ENCODE measurements at places on chromosomes 2 and 18.

DNA sequence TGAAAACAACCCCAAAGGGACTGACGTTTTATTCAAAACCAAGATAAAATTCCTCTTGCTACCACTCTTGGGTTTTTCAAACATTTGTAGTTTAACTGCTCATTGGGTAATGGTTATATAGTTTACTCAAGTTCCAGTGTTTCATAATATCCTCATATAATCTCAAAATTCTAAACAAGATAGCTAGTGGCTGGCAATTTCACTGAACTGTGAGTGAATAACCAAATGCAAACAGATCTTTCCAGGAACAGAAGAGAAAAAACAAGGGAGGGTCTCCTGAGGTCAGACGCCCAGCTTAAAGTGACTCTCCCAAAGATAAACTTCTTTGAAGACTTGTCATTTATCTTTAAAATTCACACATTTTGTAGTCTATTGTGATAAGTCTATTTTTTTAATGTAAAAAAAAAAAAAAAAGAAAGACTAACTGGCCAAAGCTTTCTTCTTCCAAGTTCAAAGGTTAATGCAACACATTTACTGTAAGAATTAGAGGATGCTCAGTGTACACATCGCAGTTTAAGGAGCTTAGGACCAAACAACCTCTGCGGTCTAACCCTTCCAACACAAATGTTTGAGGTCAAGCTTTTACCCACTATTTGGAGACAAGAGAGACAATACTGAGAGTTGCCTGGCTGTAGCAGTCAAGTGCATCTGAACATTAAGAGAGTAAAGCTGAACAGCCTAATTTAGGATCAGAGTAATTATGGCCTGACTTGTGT lies 26.6 kb downstream of the LPIN2 start:
- DNase-seq: no peak

- DNase-seq: no peak
These were observed 505 bp downstream of the FOXI3 start for GRCh38 chr2:88451811-88452564.

DNA sequence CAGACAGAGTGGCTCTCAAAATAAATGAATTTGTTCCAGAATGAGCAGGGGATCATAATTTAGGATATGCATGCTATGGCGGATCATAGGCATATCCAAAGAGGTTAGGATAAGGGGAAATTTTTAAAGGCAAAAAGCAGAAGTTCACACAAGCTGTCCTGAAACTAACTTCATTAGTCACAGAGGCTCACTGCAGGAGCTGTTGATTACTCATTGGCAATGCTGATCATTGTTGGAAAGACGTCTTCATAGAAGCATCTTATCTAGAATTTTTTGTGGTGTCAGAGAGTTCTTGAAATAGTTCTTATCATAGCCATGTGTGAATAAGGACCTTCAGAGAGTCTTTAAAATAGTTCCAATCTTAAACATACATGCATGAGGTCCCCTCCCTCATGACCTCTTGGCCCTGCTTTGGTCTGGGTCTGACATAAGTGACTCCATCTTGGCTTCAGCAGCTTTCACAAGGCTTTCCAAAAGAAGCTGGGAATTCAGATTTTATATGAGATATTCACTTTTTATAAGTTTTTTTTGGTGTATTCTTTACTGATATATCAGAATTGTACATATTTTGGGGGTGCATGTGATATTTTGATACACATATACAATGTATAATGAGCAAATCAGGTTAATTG lies 7.5 kb upstream of the CCDC195 start:
- no peak for DNase-seq

GRCh38 chr18:32956591-32957315 lies 183.9 kb upstream of the KLHL14 start:
- no peak for DNase-seq

GRCh38 chr2:9795071-9795470 lies 48.2 kb upstream of the TAF1B start:
- DNase-seq: no peak

- DNase-seq: no peak
These were observed 335.4 kb upstream of the VWC2L start for GRCh38 chr2:214075456-214075855.

- DNase-seq: no peak
These were observed 187.1 kb upstream of the HAAO start for GRCh38 chr2:42979416-42979869.
